ENCODE measurements at places on chromosomes 12 and 14.

GRCh38 chr12:119006746-119007145, 25.4 kb downstream of the SRRM4 start:
- no peak for DNase-seq

DNA sequence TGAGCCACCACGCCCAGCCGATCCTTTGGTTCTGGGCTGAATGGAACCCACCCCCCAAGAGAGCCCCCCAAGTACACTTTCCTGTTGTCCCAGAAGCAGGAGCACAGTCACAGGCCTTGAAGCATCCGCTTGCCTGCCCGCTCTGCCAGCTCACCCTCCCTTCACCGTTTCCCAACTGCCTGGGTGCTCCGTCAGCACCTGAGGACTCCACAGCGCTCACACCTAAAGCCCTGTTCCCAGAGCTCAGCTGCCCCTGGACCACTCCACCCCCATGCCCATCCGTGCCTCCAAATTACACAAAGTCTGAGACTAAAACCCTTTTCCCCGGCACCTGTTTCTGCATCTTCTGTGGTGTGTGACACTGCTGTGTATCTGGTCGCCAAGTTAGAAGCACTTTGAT, 44.3 kb upstream of the TRAF3 start:
- DNase-seq: no peak

- no peak for DNase-seq
These were observed 26.3 kb upstream of the BCDIN3D start for GRCh38 chr12:49868952-49869815.

GRCh38 chr14:90193925-90194324, 62.4 kb upstream of the PSMC1 start:
- DNase-seq: peak; percentile 2

DNA sequence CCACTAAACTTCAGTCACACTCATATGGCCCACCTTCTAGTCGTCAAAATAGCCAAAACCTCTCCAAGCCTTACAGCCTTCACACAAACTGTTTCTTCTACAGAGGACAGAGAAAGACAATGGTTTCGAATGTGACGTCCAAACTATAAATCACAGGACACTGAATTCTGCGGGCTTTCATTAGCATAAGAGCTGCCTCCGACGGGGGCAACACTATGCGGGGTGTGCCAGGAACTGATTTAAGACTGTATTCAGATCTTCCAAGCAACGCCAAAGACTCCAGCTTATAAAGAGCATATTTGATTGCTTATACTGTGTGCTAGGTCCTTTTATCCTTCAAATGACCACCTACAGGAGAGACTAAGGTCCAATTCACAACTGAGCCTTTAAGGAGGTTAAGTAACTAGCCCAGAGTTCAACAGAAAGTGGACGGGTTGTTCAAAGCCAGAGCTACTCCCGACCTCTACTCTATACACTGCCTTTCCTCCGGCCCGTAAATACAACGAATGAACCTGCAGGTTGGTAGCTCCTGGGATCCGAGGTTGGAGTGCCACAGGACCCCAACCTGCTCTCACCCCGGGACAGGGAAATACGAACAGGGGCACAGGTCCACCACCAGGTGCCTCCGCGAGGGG, 575 bp downstream of the L2HGDH start:
- no peak for DNase-seq

GRCh38 chr12:31008961-31009840, 64.5 kb upstream of the DDX11 start:
- no peak for DNase-seq

- no peak for DNase-seq
These were observed 563.9 kb downstream of the SLC16A7 start for GRCh38 chr12:60159761-60160160.

GRCh38 chr14:55451950-55452349, 11.5 kb upstream of the TBPL2 start:
- no peak for DNase-seq

DNA sequence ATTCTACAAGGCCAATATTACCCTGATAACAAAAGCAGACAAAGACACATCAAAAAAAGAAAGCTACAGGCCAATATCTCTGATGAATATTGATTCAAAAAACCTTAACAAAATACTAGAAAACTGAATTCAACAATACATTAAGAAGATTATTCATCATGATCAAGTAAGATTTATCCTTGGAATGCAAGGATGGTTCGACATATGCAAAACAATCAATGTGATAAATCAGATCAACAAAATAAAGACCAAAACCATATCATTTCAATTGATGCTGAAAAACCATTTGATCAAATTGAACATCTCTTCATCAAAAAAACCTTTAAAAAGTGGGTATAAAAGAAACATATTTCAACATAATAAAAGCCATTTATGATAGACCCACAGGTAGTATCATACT, 117.3 kb downstream of the CPNE8 start:
- DNase-seq: no peak

GRCh38 chr12:108921946-108922345, 42.1 kb downstream of the DAO start:
- no peak for DNase-seq

DNA sequence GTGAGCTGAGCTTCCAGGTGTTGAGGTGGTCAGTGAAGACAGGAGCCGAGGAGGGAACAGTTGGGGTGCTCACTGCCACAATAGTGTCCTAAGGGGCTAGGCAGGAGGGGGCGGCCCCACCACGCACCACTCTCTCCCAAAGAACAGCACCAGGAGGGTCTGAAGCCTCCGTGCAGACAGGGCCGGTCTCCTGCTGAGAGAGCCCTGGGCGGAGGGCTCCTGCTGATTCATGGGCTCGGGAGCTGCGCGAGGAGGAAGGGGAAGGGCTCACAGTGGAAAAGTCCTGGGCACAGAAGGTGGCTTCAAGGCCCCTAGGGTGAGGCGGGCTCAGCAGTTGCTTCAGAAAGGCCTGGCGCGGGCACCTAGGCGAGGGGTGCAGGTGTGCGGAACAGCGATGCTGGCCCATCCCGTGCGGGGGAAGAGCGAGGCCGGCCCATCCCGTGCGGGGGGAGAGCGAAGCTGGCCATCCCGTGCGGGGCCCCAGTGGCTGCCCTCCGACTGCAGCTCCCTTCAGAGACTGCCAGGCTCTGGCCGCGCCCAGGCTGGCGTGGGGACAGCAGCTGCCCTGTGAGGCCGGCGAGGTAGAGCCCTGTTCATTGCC, 176.7 kb downstream of the ADGRD1 start:
- DNase-seq: no peak

DNA sequence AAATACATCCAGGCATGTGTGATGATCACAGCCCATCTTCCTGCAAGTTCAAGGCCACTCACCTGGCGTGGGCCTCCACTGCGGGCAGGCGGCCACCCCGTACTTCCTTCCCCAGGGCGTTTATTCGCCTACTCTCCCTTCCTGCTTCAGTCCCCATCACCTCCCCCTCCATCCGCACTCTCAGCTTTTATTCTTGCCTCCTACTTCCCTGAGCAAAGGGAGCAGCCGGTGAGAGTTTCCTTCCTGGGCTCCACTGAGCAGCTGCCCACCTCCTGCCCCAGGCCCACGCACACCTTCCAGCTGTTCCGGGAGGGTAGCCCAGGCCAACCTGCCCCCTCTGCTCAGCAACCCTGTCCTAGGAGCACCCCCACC, 4.1 kb downstream of the CYP46A1 start:
- no peak for DNase-seq

All from stimulated activated CD4-positive, alpha-beta T cell treated with anti-CD3 and anti-CD28 coated beads, Interleukin-12 subunit alpha, Interleukin-12 subunit beta, amount 100 ng/mL, for 4 hours (primary cell).